ENCODE measurements at places on chromosomes 11 and 22. TPM values are rescaled to one million over a fixed set of nuclear protein-coding genes. Genes with fewer than 3 reads are reported as not detected.
A peak's percentile ranks its signal among the peaks of the same experiment; 100 is the strongest.

DNA sequence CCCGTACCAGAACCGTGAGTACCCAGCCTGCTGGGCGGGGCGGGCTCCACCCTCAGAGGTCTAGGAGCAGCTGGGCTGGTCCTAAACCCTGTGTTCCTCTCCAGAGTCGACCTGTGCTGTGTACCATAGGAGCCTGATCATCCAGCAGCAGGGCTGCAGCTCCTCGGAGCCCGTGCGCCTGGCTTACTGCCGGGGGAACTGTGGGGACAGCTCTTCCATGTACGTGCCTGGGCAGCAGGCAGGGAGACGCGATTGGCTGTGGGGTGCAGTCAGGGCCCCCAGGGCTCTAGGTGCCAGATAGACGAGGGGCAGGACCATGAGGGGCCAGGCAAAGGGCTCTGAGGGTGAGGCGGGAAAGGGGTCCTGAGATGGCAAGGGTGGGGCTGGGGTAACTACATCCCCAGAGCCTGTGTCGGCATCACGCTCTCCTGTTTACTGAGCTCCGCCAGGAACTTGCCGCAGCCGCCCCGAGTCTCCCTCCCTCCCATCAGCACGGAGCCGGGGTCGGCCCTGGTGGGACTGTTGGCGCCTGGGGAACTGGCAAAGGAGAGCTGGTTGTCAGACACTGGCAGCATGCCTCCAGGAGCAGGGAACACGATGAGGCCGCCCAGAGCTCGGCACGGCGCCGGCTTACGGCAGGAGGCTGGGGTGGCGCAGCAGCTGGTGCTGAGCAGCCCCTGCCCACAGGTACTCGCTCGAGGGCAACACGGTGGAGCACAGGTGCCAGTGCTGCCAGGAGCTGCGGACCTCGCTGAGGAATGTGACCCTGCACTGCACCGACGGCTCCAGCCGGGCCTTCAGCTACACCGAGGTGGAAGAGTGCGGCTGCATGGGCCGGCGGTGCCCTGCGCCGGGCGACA, 22.9 kb upstream of the MUC5B start:
- DNase-seq = no peak

DNA sequence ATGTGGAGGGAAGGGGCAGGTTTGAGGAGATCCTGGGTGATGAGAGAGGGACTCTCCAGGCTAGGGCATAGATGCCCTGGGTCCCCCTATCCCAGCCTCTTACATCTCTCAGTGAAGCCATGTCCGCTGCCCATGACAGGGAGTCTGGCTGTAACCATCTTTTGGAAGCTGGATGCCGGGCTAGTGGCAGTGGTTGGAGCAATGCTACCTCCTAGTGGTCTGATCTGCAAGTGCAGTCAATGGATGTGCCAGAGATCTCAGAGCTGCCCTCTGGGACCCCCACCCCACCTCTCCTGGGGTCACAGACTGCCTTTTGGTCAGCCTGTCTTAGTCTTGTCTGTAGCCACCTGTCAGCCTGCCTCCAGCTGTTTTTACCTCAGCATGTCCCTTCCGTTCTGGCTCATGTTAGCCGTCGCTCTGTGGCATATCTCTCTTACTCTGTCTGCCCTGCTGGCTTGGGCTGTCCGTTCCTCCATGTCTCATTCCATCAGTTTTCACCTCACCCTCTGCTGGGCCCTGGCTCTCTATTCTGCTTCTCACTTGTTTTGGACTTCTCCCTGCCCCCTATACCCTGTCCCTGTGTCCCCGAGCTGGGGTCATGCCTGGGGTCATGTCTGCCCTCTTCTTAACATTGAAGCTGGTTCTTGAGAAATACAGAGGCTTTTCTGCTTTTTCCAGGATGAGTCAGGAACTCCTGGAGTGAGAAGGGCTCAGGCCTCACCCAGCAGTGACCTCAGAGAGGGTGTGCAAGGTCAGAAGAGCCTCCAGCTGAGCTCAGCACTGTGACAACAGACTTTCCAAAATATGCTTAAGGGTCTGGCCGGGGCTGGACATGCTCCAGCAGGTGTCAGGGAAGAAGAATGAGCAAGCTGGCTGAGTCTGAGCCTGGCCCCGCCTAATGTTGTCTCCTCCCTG, 52.0 kb upstream of the THY1 start:
- peak; percentile 16 for DNase-seq

DNA sequence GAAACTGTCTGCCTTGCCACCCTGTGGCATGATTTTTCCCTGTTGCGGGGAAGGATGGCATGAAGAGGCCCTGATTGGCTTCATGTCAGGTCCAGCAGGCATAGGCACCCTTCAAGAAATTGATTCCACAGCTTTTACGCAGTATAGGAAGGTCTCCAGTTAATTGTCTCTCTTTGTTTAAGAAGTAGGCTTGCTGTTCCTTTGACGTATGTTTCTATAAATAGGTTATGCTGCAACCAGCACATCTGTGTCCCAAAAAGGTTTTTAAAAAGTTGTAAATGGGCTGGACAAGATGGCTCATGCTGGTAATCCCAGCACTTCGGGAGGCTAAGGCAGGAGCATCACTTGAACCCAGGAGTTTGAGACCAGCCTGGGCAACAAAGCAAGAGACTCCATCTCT, 62.6 kb downstream of the CD6 start:
- no peak for DNase-seq

- no peak for DNase-seq
Measured at GRCh38 chr22:36148411-36148810, 12.1 kb downstream of the APOL3 start.

DNA sequence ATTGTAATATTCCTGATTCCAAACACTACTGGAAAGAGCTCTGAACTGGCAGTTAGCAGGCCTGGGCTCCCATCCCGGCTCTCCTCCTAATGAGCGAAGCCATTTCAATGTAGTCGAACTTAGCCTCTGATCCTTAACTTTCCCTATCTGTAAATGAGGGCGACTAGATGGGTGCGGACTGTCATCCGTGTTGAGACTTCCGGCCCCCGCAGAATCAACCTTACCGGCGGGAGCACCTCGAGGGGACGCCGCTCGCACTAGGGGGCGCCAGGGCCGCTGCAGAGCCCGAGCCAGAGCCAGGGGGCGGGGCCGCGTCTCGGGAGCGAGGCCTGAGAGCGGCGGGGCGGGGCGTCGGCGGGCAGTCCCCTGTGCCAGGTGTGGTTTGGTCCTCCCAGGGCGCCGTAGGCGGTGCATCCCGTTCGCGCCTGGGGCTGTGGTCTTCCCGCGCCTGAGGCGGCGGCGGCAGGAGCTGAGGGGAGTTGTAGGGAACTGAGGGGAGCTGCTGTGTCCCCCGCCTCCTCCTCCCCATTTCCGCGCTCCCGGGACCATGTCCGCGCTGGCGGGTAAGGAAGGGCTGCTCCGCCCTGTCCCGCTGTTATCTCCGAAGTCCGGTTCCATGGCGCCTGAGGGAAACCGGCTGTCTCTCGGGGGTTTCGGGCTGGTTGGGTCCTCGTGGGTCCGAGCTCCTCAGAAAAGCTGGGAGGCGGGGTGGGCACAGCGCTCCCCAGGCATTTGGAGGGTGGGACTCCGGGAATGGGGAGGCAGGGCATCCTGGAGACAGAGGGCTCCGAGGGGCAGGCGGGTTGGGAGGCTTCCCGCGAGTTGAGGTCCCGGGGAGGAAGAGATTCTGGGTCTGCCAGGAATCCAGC, at the start of gene LIMK2:
Gene LIMK2 (plus strand): TSS at position 437 of the 869 bp plus-strand sequence. CDS start 111 bp downstream, at position 548.
- peak; percentile 95 for DNase-seq

GRCh38 chr11:59510941-59511589, at the start of gene OR4D9:
Gene OR4D9, plus strand, starts transcription at chr11:59511539. Its CDS starts 3,374 bp downstream, at chr11:59514913.
- DNase-seq = peak; percentile 17

GRCh38 chr11:12192794-12193514, 82.6 kb downstream of the MICAL2 start:
- no peak for DNase-seq

GRCh38 chr22:44482776-44483175, 15.3 kb downstream of the RTL6 start:
- DNase-seq = no peak

GRCh38 chr22:38269466-38269865, 3.3 kb downstream of the TMEM184B start:
- DNase-seq = no peak

DNA sequence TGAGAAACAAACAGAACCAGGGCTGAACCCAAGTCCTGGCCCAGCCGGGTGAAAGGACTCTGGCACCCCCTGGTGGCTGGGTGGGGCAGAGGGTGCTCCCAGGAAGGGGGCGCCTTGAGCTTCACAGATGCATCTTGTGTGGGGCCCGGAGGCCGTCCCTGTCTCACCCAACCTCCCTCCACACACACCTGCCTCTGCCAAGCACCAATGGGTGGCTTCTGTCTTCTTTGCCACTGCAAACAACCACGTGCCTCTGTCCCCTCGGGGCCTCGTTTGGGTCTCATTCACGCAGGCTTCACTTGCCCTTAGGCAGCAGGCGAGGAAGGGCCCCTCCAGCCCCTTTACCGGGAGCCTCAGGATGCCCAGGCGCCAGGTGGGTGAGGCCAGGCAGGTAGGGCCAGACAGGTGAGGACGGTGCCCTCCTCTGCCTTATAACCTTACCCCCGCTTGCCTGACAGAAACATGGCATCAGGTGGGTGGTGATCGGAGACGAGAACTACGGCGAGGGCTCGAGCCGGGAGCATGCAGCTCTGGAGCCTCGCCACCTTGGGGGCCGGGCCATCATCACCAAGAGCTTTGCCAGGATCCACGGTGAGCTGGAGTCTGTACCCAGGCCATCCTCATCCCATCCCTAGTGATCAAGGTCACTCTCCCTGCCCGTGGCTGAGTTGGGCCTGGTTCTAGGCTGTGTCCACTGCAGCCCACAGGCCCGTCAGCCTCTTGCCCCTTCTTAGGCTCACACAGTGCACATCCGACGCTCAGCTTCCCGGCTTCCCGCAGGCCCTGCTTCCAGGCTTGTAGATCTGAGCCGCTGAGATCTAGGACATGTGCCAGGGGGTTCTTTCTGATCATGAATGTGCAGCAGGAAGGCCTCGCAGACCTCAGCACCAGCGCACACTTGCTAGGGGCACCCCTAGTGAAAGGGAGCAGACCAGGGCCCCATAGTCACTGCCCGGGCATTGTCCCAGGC, 17.2 kb downstream of the POLR3H start:
- DNase-seq = peak; percentile 50

DNA sequence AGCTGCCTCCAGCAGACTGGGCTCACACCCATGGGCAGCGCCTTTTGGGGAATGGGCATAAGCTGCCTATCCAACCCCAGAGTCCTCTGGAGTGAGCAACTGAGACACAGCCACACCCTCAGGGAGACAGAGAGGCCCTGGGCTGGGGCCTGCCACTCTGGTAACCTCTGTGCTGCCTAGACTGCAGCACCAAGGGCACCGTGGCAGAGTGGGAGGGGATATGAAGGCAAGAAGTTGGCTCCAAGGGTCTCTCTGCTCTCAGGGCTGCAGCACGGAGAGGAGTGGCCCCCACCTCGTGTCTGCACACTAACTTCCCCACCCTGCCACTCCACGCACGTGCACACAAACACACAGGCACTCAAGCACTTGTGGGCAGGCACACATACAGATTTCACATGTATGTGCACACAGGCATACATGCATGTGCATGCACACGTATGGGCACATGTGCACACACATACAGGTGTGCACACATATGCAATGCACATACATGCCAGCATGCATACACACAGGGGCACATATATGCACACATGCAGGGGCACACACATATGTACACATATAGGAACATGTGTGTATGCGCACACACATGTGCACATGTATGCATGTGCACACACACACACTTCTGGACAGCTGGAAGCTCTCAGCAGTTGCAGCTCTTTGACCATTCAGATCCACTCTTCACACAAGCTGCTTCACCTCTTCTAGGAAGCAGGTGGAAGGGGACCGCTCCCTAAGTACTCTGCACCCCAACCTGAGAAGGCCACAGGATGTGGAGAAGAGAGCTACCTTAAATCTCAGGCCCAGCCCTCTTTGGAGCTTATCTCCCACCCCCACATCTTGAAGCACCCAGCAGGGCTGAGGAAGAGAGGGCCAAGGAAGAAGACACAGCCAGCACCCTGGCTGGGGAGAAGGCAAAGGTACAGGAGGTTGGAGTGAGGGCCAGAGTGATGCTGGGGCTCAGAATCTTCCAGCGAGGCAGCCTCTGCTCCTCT, 4.3 kb downstream of the IGSF9B start:
- no peak for DNase-seq

GRCh38 chr11:14451825-14452224, 47.8 kb downstream of the COPB1 start:
- no peak for DNase-seq

DNA sequence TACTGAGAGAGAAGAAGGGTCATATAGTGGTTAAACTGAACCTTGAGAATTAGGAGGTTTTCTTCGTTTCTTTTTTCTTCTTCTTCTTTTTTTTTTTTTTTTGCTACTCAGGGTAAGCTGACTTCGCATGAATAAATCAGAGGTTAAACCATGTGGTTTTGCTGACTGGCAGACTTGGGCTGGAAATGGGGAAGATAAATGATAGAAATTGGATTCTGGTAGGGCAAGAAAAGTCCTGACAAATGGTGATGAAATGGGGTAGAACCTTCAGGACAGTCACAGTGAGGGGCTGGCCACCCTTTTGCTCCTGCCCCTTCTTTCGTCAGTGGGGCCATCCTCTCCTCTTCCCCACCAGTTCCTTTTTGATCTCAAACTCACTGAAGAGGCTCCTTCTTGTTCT, 1.6 kb upstream of the SWAP70 start:
- DNase-seq = no peak

DNA sequence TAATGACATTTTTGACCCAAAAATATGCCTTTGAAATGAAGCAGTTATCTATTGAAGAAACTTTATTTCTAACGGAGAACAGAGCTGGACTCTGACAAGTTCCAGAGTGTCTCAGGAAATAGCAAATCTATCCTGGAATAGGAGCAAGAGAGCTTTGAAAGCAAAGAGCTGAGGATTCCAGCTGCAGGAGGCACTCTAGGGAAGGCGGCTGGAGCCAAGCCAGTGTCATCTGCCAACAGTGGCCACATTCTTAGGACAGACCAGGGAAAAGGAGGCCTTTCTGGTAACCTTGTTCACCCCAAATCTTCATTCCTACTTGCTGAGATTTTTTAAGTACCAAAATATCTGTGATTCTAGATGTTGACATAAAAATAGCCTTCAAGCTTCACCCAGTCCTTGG, 493.5 kb upstream of the B3GAT1 start:
- no peak for DNase-seq

GRCh38 chr11:1193326-1194230, 29.3 kb upstream of the MUC5B start:
- DNase-seq = no peak

DNA sequence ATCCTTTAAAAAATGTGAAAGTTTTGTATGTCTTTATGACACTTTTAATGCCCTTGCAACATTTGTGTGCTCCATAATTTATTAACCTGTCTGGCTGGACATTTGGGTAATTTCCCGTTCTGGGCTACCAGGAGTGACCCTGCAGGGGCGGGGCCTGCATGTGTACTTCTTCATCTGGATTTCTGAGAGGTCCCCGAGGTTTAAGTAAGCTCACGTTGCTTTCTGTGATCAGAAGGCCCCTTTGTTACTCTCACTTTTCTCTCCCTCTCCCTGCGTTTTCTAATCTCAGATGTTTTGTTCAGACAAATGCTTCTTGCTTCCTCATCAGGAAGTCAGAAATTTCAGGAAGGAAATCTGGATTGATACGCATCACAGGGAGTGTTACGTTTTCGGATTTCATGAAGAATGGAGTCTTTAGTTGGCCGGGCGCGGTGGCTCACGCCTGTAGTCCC, 78.9 kb upstream of the CRYBB3 start:
- DNase-seq = no peak

- no peak for DNase-seq
Measured at GRCh38 chr11:132114185-132114584, 743.8 kb downstream of the NTM start.

The KRTAP5-8 gene
- not detected for total RNA-seq

The USP2 gene
- 0.22 TPM for total RNA-seq

The OR6T1 gene
- not detected for total RNA-seq

The NXPE1 gene
- total RNA-seq = not detected

The GAL3ST1 gene
- not detected for total RNA-seq

The ADAMTS8 gene
- not detected for total RNA-seq

The ENTHD1 gene
- total RNA-seq = 0.20 TPM

The OR52E8 gene
- not detected for total RNA-seq

The SMTNL1 gene
- not detected for total RNA-seq

Data from activated T-helper 1 cell treated with anti-CD3 and anti-CD28 coated beads, Interleukin-12 subunit alpha, Interleukin-12 subunit beta, Interleukin-2, Interleukin-4 antibody, amounts not matched to agents 30 ng/mL and 10 ng/mL and 1 ng/mL, durations not matched to agents 14 hours and 24 hours and 36 hours (primary cell).